ENCODE measurements at places on chromosomes 16 and 17. TPM values are rescaled to one million over a fixed set of nuclear protein-coding genes. Genes with fewer than 3 reads are reported as not detected.
A peak's percentile ranks its signal among the peaks of the same experiment; 100 is the strongest.

SP6 gene
- total RNA-seq, result not detected

ATAD5 gene
- total RNA-seq, result 0.77 TPM

MT1G gene
- 16.4 TPM for total RNA-seq

ABCA9 gene
- total RNA-seq, result 3.1 TPM

SOCS1 gene
- 21.1 TPM for total RNA-seq

MAF gene
- total RNA-seq, result 27.7 TPM

ANKRD40CL gene
- total RNA-seq, result not detected

- DNase-seq, result no peak
Measured at GRCh38 chr16:15594711-15595320, 48.1 kb downstream of the MARF1 start.

DNA sequence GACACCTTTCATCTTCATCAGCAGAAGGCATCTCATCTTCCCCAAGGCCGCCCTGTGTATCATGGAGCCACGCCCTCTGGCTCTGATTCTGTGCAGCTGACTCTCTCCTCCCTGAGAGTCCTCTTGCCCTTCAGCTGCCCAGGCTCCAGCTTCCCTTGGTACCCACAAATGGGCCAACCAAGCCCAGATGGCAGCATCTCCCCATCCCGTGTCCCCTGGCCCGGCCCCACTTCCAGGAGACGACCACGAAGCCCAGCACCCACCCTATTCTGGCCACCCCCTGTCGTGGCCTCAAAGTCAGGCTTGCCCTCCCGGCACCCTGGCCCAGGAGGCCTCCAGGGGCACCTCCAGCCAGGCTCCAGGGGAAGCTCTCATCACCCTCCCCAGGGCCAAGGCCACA, 31.3 kb upstream of the KSR1 start:
- no peak for DNase-seq

GRCh38 chr17:52419229-52419641, 260.7 kb upstream of the CA10 start:
- DNase-seq, result no peak

- peak; percentile 12 for DNase-seq
Measured at GRCh38 chr17:13740686-13741085, 139.0 kb upstream of the HS3ST3A1 start.

- peak; percentile 38 for DNase-seq
Measured at GRCh38 chr17:79400989-79401703, 209.7 kb downstream of the RBFOX3 start.

- DNase-seq, result no peak
Measured at GRCh38 chr16:7160093-7160492, 172.6 kb upstream of the RBFOX1 start.

DNA sequence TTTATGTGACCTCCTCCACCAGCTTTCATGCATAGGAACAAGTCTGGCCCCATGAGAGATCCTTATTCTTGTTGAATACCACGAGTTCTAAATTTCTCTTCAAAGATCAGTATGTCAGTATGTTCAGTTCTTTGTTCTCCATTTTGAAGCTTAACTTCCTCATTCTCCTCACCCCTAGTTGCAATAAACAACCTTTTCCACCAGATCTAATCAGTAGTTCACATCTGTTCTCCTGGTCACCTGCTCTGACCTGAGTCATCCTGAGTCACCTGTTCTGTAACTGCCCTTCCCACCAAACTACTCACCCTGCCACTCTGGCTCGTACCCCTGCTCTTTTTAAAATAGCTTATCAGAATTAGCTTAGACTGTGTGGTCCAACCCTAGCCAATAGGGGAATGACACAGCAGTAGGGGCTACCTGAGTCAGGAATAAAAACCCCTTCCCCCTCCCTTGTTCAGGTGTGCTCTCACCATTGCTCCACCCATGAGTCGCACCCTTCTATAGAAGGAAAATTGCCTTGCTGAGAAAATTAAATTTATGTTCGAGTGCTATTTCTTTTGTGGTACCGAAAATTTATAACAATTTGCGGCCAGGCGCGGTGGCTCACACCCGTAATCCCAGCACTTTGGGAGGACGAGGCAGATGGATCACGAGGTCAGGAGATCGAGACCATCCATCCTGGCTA, 94.6 kb downstream of the EMP2 start:
- DNase-seq, result no peak

DNA sequence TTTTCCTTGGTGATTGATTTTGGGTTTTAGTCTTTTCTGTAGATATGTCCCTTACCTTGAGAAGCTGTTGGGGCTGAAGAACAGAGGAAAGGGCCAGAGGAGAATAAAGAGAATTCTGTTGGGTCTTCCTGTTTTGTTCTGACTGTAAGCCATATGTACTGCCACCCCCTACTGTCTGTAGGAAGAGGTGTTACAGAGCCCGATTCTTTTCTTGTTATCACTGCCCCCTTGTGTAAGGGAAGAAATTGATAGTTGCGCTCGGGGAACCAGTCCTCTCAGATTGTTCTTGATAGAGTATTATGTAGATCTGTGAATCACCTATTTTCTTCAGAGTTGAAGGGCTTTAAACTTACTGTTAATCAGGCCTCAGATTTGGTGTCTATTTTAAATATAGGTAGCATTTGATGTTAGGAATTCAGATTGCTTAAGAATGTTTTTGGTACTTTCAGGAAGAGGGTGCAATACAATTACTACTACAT, 2.4 kb downstream of the TANC2 start:
- DNase-seq, result peak; percentile 89

DNA sequence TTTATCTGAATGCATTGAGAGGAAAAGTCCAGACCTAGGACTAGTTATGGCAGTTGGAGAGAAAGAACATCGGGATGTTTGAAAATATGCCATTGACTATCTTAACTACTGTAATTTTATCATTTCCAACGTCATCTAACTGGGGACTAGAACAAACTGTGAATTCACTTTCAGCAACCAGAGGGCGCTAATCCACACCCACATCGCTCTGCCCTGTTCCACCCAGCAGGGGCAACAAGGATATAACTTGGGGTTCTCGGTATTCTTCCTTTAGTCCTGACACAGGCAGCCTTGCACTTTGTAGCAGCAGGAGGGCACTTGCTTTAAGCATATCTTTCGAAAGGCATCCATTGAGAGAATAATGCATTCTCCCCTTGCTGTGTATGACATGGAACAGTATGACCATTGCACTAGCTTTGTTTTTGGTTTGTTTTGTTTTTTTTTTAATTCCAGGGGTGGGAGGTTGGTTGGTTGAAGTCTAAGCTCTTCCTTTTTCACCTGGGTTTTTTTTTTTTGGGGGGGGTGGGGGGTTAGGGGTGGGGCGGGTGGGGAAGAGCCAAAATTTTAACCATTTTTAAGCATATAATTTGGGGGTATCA, 31.5 kb downstream of the SIAH1 start:
- DNase-seq, result peak; percentile 85

- DNase-seq, result no peak
Measured at GRCh38 chr16:88878967-88879787, 12.7 kb upstream of the PABPN1L start.

DNA sequence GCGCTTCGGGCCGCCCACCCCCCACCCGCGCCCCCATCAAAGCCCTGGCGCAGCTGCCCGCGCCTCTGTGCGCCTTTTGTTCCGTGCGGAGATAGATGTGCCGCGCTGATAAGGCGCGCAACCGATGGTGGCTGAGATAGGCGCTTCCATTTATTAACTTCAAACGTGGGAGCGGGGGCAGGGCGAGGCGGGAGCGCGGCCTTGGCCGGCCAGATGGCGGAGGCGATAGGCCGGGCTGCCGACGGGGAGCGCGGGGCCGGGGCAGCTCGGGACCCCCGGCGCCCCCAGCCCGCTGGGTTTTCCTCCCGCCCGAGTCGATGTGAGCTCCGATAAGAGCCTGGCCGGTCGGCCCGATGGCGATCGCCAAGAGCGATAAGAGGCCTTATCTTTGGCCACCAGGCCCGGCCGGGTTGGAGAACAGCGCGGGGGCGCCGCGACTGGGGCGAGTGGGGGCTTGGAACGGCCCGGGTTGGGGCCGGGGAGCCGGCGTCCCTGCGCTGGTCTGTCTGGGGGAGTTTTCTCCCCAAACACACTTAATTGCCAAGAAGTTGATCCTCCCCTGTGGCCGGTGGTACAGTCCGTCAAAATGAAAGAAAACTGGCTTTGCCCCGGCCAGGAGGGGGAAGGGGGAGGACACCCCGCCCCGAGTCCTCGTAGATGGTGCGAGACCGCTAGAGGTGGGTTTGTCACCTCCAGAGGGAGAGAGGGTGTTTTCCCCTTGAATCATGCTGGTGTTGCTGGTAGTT, 2.7 kb downstream of the ZFPM1 start:
- peak; percentile 47 for DNase-seq

DNA sequence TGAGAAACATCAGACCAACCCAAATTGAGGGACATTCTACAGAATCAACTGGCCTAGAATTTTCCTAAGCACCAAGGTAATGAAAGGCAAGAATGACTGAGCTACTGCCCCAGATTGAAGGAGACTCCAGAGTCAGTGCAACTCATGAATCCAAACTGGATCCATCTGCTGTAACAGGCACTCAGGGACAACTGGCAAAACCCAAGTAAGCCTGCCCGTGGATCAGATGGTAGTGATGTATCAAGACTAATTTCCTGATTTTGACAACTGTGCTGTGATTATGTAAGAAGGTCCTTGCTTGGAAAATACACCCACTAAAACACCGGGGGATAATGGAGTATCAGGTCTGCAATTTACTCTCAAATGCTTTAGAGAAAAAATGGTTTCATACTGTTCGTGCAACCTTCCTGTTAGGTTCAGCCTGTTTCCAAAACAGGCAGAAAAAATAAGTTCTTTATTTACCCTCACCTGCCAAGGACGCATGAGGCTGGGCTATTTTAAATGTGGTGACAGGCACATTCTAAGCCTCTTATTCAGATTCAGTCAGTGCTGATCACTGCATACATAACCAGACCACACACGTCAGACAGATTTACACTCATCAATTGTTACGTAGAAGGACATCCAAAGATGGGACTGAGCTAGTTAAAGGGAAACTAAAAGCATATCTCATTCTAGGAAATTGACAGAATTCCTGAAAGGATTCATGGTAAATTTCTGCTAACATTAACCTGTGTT, 7.0 kb downstream of the MBTPS1 start:
- DNase-seq, result peak; percentile 54

GRCh38 chr16:57285379-57285778, 907 bp upstream of the PLLP start:
- DNase-seq, result no peak

DNA sequence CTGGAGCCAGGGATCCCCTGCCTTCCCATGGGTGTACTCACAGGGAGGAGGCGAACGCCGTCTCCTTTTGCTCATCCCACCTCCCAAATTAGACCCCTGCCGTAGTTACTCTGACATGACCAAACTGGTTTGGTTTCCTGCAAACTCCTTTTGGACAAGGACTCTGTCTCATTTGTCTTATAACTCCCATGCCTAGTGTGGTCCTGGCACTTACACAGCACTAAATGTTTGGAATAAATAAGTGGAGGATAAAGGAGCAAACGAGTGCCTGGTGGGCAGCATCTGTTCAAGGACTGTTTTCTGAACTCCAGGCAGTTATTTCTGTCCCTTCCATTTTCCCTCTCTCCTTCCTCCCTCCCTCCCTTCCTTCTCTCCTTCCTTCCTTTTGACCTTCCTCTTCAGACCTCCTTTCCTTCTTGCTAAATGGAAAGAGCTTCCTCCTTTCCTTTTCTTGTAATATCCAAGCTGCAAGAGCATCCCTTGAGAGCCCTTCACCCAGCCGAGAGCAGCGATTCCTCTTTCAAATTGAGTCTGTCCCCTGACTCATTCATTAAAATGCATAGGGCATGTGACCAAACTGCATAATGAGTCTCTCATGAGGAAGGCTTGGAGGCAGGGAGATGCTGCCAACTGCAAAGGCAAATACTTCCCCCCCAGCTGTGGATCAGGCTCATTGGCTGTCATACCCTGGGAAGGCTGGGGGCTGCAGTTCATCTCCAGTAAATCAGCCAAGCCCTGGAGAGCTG, 36.8 kb downstream of the CHD9 start:
- peak; percentile 95 for DNase-seq

DNA sequence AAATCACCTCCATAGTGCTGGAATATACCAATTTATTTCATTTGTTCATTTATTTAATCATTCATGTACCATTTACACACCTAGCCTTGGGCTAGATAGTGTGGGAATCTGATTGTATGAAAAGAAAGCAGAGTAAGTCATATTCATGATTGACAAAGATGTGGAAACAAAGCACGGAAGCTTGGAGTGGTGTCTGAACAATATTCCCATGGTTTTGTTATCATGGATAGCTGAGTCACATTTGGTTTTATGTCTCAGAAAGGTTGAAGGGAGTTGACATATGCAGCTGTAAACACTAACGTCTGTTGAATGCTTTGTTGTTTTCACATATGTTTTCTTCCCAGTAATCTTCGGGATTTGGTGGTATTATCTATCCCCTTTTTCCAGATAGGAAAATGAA, 76.6 kb downstream of the MAP2K4 start:
- DNase-seq, result no peak
